ENCODE measurements at places on chromosomes 6 and 20.

- DNase-seq, result no peak
These were observed 599.6 kb downstream of the PTPRT start for GRCh38 chr20:42589976-42590639.

GRCh38 chr6:57432157-57432556 is 114.7 kb downstream of the PRIM2 start:
- DNase-seq, result no peak

GRCh38 chr6:104862456-104862855 is 2.7 kb upstream of the HACE1 start:
- no peak for DNase-seq

DNA sequence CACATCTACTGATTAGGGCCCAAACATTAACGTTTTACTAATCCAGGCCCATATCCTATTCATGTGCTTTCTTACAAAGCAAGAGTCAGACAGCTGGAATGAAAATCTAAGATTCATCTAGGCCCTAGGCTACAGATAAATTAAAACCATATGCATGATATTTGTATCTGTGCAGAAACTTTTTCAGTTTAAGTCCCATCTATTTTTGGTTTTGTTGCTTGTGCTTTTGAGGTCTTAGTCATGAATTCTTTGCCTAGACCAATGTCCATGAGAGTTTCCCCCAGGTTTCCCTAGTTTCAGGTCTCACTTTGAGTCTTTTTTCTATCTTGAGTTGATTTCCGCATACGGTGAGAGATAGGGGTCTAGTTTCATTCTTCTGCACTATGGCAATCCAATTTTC is 20.2 kb downstream of the ADNP start:
- DNase-seq, result no peak

DNA sequence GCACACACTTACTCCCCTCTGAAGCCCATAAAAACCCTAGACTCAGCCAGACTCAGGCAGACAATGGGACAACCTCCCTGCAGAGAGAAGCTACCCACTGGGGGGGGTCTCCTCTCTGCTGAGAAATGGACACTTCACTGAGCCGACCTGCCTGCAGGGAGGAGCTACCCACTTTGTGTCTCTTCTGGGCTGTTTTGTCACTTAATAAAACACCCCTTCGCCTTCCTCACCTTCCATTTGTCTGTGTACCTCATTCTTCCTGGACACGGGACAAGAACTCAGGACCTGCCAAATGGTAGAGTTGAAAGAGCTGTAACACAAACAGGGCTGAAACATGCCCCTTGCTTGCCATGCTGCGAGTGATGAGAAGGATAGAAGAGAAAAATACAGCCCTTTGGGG is 151.7 kb upstream of the HDDC2 start:
- no peak for DNase-seq
